Sigmoid colon (tissue), 7 donors: ENCODE measurements at places on chromosomes 12 and 14. TPM values are rescaled to one million over a fixed set of nuclear protein-coding genes. Genes with fewer than 3 reads are reported as not detected.

DNA sequence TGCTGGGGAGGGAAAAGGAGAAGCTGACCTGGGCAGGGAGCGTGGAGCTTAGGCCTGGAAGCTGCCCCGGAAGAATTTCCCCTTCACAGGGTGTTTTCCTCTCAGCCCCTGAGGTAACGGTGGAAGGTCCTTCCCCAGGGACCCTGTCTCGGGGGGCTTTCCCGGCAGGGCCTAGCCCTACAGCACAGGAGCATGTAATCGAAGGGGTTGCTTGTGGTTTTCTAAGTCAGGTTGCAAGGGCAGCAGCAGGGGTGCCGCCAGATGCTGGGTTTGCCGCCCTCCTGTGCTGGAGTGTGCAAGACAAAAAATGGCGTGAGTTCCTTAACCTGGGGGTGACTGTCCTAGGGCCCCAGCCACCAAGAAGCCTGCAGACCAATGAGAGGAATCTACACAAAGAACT lies 1.6 kb upstream of the KRT74 start:
- H3K27me3 ChIP-seq = no peaks in the 10 kb centered on the region
- peak; percentile 24 for DNase-seq
- H3K4me1 ChIP-seq = no peaks in the 10 kb centered on the region

DNA sequence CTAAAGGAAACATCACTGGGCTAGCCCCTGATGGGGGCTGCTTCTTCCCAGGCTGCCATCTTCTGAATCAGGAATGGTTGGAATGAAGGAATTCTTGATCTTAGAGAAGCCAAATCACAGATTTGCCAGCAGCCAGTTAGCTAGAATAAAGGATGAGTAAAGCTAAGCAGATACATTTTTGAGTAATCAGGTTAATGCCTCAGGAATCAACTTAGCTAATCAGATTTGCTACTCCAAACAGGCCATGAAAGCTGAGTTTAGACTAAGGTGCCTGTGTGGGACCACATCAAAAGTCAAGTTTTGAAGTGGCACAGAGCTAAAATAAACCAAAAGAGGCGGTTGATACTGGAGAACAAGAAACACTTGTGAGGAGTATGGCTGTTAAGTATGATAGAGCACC lies 28.8 kb upstream of the LMO3 start:
- H3K4me3 ChIP-seq = no peak overlapping the region
- no peaks in the 10 kb centered on the region for H3K27me3 ChIP-seq
- no peak overlapping the region for H3K27ac ChIP-seq
- no peaks in the 10 kb centered on the region for H3K4me1 ChIP-seq

GRCh38 chr14:71856199-71856919 lies 75.9 kb upstream of the RGS6 start:
- H3K36me3 ChIP-seq = no peaks in the 10 kb centered on the region
- no peak overlapping the region for H3K4me3 ChIP-seq
- H3K27ac ChIP-seq = no peak overlapping the region
- no peak for DNase-seq

The METTL25 gene
- 59.9 TPM for total RNA-seq

The LIN7A gene
- 4.6 TPM for total RNA-seq

- no peak overlapping the region for H3K27ac ChIP-seq
- no peak overlapping the region for H3K4me3 ChIP-seq
- no peaks in the 10 kb centered on the region for H3K36me3 ChIP-seq
- DNase-seq = no peak
- H3K4me1 ChIP-seq = peaks cover 21% of the 10 kb centered on the region
These were observed 48.5 kb downstream of the CHST11 start for GRCh38 chr12:104505095-104505818.

The RIN3 gene
- total RNA-seq = 12.7 TPM

GRCh38 chr12:6534945-6535696 lies 804 bp downstream of the GAPDH start:
- DNase-seq = peak; percentile 92
- no peaks in the 10 kb centered on the region for H3K27me3 ChIP-seq
- H3K4me1 ChIP-seq = no peaks in the 10 kb centered on the region
- H3K36me3 ChIP-seq = peaks cover 39% of the 10 kb centered on the region

The RNASE7 gene
- total RNA-seq = not detected

The GPR84 gene
- total RNA-seq = 0.54 TPM

DNA sequence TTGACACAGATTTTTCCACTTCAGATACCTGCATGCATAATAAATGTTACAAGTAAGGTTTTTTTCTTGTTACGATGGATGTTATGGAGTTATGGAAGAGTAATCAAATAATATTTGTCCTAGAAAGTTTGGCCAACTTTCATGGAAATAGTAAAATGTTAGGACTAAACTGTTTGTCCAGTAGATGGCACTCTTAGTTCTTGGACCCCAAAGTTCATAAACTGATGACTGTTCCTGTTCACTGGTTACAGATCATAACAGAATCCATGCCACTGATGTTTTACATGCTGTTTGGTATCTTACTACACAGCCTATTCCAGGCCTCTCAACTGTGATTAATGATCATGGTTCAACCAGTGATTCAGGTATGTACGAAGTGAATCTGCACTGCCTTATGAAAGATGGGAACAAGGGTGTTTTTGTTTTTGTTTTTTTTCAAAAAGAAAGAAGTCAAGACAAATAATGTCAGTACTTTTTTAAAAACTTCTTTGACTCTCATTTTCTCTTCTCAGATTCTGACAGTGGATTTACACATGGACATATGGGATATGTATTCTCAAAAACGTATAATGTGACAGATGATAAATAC lies 48.8 kb upstream of the SLCO1C1 start:
- no peak for DNase-seq
- H3K36me3 ChIP-seq = no peaks in the 10 kb centered on the region
- H3K4me3 ChIP-seq = no peak overlapping the region
- H3K27ac ChIP-seq = peak overlapping the region; percentile 22
- H3K27me3 ChIP-seq = no peaks in the 10 kb centered on the region
- H3K4me1 ChIP-seq = no peaks in the 10 kb centered on the region

DNA sequence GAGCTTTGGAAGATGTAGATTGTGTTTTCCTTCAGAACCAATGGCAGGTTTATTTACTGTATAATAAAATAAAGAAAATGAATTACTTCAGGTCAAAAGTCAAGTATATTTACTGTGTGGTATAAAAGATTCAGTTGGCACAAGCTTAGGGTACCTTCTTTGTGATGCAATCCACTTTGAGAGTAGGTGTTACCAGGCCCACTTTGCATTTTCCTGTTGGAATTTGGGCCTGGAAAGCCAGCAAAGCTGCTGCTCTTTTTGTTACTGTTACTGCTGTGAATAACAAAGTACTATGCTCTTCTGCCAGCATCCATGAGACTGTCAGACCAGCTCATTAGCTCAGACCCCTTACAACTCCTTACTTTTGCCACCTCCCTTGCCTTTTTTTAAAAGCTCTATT lies 649.0 kb upstream of the SEL1L start:
- H3K4me1 ChIP-seq = no peaks in the 10 kb centered on the region
- H3K4me3 ChIP-seq = no peak overlapping the region
- H3K27me3 ChIP-seq = no peaks in the 10 kb centered on the region
